ENCODE measurements at places on chromosomes 5 and 9.

- no peak for DNase-seq
These were observed 84.2 kb upstream of the HRH2 start for GRCh38 chr5:175573493-175574269.

- no peak for DNase-seq
These were observed 287.7 kb downstream of the SLIT3 start for GRCh38 chr5:169013208-169013728.

DNA sequence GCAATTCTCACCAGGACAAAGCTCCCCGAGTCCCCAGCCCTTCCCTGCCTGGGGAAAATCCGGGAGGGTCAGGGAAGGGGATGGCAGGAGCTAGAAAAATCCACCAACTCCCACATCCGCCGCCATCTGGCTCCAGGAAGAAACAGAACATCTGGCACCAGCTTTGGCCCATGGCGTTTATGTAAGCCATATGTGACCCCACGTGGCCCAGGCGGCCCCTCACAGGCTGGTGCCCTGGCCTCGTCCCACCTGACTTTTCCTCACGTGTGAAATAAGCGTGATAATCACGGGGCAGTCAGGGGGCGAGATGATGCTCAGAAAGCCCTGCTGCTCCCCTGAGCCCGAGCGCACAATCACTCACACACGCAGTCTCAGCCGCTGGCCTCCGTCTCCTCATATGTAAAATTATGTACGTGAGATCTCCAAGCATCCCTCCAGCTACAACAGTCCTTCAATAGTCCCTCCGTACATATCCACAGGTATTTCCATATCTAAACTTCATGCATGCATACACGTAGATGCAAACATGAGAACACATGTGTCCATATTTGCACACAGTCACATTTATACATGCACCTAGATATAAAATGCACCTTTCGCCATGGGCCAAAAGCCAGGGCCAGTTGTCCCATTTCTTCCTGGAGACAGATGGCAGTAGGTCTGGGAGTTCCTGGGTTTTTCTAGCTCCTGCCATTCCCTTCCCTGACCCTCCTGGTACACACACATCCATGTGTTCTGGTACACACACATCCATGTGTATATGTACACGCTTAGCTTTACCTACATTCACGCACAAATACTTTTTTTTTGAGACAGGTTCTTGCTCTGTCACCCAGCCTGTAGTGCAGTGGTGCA is 28.9 kb downstream of the PLPP7 start:
- DNase-seq, result no peak

GRCh38 chr5:80068775-80069174 is 33.6 kb downstream of the THBS4 start:
- no peak for DNase-seq

GRCh38 chr9:137139468-137140150 is 655 bp downstream of the GRIN1 start:
- DNase-seq, result no peak

GRCh38 chr9:134331186-134332025 is 5.2 kb downstream of the RXRA start:
- no peak for DNase-seq

DNA sequence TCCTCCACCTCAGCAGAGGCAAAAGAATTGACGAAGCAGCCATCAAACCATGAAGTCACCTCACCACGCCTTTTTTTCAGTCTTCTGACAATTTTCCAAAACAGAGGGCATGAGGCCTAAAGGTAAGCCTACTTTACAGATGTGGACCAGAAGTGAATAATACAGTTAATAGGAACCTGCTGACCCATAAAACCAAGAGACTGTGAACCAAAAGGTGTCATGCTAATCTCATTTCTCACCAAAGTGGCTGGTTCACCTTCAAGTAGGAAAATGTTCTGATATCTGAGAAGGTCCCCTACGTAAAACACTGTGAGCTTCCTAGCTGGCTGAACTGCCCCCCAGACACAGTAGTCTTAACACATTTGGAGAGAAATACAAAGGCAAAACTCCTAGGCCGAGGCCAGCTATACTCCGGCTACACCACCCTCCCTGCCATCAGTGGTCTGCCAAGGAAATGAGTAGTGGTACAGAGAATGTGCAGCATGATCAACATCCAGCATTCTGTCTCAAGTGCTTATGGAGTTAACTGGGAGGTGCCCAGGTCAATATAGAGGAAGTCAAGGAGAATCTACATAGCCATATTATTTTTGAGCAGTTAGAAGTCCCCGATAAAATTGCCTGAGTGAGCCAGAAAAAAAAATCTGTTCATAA is 19.3 kb upstream of the F2RL2 start:
- DNase-seq, result no peak

DNA sequence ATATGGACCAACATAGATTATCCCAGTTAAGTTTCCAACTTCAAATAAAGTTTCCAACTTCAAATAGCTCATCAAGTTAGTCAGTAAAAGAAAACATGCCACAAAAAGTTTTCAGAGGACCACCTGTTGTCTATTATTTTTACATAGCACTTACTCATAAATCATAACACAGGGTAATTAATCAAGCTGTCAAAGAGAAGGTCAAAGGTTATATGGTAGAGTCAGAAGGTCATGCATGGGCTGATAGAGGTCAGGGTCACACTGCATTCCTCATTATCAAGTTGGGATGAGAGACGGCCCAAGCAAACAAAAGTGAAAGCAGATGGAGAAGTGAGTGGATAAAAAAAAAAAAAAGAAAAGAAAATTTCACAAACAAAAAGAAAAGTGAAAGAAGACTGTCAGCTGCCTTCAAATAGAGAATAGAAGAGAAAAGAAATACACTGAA is 145.5 kb upstream of the POU5F2 start:
- DNase-seq, result no peak

- no peak for DNase-seq
These were observed 82.6 kb downstream of the SMIM23 start for GRCh38 chr5:171868236-171868635.

DNA sequence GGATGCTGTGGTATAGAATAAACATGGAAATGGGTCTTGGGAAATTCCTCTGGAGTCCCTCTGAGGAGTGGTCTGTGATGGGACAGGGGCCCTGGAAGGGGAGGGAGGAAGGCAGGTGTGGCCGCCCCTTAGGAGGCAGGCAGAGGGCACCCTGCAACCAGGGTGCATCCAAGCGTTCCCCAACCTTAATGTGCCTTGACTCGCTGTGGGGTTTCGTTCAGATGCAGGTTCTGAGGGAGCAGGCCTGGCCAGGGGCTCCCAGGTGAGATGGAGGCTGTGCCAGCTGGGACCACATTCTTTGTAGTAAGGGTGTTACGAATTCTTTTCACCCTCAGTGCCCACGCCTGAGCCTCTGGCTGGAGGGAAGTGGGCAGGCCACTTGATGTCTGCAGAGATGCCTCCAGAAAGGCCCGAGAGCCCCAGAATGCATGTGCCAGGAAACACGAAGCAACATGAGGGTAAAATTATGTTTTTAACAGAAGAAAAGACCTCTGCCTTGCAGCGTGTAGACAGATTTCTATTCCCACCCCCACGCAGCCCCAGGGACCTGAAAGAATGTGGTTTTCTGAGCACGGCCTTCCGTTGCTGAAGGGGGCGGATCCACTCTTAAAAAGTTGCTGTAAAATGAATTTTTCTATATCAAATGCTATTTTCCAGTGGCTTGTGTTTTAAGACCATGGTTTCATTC is 150.4 kb upstream of the IER5L start:
- DNase-seq, result no peak

DNA sequence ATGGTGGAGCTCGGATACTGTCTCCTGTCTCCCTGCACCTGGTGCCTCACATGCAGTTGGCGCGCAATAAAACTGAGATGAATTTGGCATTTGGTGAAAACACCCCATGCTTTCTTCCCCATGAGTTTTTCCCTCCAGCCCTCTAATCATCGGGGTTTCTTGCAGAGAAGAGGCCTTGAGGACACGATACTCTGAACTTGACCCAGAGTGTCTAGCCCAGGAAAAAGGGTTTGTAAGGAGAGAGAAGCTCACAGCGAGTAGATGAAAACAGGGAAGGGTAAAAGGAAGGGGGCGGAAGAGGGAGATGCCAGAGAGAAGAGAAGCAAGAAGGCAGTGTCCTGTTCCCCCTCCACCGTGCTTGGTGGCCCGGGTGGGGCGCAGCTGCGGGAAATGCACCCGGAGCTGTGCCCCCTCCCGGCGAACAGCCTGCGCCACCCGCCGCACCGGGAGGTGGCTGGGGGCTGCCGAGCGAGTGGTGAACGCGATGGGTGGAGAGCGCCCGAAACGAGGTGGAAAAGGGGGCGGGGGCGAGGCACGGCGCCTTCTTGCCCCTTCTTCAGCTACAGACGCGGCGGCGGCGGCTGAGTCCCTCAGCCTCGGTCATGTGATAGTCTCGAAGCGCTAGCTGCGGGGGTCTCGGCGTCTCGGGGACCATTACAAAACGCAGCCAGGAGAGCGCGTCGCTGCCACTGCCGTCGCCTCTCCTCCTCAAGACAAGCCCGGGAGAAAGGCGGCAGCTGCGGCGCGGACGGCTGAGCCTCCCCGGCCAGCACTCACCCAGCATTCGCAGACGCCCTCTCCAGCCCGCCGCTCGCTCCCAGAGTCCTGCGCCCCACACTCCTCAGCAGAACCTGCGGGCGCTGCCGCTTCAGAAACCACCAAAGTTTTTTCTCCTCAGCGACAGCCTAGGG is 1.1 kb upstream of the FOXB2 start:
- no peak for DNase-seq

DNA sequence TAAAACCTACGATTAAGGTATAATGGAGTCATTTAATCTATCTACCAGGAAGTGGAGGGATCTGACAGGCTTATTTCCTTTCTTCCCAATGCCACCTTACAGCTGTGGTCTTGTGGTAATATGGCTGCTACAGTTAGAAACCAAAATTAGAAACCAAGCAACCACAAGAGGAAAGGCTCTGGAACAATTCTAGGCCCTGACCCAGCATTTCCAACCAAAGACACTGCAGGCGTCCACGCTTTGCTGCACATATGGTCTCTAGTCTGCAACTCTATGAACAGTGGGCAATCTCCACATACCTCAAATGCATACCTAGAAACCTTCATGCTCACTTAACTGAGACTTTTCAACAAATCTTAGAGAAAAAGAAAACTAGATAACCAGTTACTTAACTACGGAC is 339.1 kb downstream of the NFIB start:
- no peak for DNase-seq

GRCh38 chr5:29935371-29935770 is 1258.1 kb upstream of the CDH6 start:
- DNase-seq, result no peak

All from activated naive CD8-positive, alpha-beta T cell treated with anti-CD3 and anti-CD28 coated beads, Interleukin-2, amount 50 U/mL, for 16 hours (primary cell).